ENCODE measurements at places on chromosomes 11 and 22.

- no peak for DNase-seq
These were observed 5.3 kb downstream of the TIRAP start for GRCh38 chr11:126288237-126288636.

GRCh38 chr11:70859180-70859579 is 393.2 kb downstream of the SHANK2 start:
- DNase-seq = no peak

DNA sequence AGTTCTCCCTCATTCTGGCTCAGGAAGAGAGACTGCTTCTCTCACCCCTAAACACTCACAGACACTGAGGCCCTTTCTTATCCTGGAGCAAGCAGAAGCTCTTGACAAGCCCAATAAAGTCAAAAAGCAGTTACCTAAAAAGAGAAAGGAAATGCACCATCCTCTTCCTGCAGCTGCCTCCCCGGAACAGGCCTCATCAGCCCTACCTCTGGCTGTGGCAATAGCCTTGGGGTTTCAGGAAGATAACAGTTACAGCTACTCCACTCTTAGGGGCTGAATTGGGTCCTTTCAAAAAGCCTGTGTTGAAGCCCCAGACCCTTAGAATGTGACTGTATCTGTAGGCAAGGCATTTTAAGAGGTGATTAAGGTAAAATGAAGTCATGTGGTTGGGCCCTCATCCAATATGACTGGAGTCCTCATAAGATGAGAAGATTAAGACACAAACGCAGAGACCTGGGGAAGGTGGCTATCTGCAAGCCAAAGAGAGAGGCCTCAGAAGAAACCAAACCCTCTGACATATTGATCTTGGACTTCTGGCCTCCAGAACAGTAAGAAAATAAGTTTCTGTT is 3.5 kb upstream of the LGALS12 start:
- no peak for DNase-seq

GRCh38 chr22:19149991-19150390 is at the start of gene GSC2:
GSC2 (minus strand) TSS chr22:19150292; CDS start chr22:19150283, 9 bp downstream.
- DNase-seq = no peak

DNA sequence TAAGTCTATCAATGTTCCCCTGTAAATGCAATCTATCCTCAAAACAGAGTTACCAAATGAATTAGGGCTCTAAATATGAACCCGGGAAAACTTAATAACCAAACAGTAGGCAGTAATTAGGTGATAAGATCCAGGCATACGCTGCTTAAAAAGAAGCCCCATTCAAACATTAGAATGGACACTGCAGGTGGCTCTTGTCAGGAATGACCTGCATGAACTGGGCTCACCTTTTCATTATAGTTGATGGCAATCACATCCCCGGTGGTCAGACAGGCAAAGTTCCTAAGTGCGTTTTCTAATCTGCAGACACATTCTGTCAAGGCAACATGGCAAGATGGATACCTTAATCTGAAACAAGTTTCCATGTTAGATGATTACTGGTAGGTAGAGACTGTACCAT is 14.0 kb downstream of the UFD1 start:
- no peak for DNase-seq

GRCh38 chr22:19387575-19387974 is 44.0 kb downstream of the HIRA start:
- DNase-seq = no peak

- DNase-seq = no peak
These were observed 91.8 kb downstream of the APIP start for GRCh38 chr11:34824425-34824824.

GRCh38 chr11:32307471-32307870 is 127.9 kb downstream of the WT1 start:
- no peak for DNase-seq
